ENCODE measurements at places on chromosomes 4 and X.

DNA sequence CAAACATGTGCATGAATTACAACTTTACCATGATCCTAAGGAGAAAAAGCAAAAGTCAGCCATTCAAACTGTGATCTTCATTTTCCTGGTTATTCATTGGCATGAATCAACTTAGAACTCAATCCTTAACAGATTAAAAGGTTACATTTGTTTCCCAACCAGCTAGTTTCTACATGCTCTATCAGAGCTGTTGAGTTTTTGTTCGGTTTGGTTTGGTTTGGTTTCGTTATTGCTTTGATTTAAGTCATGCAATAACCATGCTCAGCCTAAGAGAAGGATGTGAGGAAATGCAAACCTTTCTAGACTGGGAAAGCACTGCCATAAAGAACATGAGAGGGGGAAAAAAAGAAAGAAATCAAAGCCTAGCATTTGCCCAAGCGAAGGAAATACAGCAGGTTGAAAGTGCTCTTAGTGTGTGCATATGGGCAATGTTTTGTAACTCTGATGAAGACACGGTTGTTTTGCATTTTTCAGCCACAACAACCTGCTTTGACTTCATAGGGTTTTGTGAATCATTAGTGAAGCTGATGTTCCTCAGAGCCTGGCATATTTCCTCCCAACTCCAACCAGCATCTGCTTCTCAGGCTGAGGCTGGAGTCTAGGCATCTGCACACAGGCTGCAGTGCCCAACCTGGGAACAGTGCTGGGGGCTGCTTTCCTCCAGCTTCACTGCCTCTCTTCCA, 234.3 kb downstream of the ZNF674 start:
- DNase-seq, result no peak

- no peak for DNase-seq
These were observed 227.6 kb upstream of the PPP1R2C start for GRCh38 chrX:43005561-43005960.

DNA sequence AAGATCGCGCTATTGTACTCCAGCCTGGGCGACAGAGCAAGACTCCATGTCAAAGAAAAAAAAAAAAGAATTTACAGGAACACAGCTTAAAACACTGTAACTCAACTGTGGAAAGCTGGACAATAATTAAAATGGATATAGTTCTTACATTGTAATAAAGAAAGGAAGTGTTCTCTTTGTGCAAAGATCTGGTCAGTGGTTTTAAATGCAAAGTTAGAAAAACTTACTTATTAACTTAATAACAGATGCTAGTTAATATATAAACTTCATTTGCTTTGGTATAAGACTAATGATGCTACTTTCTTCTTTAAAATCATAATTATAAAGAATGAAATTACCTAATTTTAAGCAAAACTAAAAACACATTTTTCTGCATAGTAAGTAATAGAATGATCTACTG, 2024.1 kb upstream of the TENM3 start:
- no peak for DNase-seq

DNA sequence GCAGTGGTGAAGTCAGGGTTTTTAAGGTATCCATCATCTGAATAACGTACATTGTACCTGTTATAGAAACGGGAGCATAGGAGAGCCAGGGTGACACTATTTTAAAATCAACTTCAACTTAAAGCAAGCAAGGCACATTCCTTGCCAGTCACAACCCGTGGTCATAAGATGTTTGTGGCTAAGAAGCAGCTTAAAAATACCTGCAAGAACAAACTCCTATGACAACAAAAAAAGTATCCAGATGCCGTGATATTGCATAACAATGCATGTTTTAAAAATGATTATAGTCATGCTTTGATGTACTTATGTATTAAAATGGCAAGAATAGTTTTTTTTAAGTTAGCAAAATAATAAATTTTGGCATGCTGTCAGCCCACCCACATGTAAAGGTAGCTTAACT, 16.5 kb upstream of the SYNPO2 start:
- DNase-seq, result no peak

GRCh38 chrX:42050345-42050744, 127.0 kb upstream of the CASK start:
- no peak for DNase-seq

- no peak for DNase-seq
These were observed 698.7 kb downstream of the CCSER1 start for GRCh38 chr4:90825849-90826248.

GRCh38 chr4:155774033-155774432, 15.2 kb downstream of the GUCY1B1 start:
- no peak for DNase-seq

GRCh38 chr4:53228036-53228435, 137.8 kb downstream of the SCFD2 start:
- DNase-seq, result no peak

- DNase-seq, result no peak
These were observed 5.9 kb upstream of the HPGD start for GRCh38 chr4:174528226-174528625.

DNA sequence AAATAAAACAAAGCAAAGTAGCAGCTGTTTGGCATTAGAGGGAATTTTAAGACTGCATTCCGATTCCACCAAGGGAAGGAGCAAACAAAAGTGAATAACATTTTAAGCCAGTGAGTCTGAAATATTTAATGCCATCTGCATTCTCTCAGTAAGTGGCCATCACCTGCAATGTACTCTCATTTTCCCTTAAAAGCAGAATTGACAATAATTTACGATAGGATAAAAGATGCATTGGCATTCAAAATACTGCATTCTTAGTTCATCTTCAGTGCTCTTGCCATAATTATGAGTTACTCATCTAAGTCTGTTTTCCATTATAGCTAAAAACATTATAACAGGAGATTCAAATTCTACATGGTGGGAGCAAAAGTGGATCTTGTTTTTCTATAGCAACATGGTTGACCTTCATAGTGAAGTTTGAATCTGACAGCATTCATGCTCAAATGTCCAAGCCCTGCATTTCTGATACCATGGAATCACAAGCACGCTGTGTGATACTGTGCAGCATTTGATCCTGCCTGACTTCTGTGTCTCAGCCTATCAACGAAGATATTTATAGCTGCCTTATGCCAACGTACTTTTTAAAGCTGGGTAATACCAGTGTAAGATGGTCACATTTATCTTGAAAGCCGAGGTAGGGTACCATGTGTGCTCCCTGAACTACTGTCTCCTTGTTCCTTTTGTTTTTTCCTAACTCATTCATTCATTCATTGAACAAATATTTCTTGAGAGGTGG, 355.3 kb upstream of the IGFBP7 start:
- DNase-seq, result no peak

GRCh38 chrX:130264573-130264972, 4.1 kb downstream of the ZNF280C start:
- DNase-seq, result no peak

DNA sequence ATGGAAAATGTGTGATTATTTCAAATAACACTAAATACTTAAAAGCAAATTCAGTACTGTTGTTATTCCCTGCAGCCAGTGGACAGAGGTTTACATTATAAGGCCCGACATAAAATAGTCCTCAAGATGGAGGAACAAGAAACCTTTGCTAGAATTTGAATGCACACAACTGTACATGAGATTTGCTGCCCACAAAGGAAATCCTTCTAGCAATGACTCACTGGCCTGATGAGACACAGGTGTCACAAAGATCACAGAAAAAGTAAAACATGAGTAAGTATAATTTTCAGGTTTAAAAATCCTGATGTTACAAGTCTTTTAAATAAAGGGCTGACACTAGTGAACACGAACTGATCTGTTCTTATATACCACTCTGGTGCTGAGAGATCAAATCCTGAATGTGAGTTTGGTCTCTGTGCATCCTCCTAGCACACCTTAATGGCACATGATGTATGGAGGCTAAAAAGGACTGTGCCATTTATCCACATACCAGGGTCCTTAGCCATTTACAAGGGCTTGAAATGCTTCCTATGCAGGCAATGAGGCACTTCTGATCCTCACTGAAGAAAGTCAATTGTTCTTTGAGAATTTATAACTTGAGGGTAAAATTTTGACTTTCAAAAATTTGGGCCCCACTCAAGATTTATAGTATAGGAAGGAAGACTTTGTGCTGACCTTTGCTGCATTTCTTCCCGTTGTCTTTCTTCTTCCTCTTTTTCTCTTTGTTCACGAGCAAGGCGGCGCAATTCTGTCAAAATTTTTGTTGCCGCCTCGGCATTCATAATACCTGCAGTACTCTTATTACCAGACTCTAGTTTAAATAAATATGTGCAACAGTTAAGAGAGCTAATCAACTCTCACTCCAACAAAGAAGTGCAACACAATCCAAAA, 23.0 kb downstream of the MAP7D3 start:
- DNase-seq, result no peak

GRCh38 chr4:90120037-90120436, 7.2 kb upstream of the CCSER1 start:
- DNase-seq, result no peak

- DNase-seq, result no peak
These were observed 8.0 kb downstream of the HHIP start for GRCh38 chr4:144653781-144654545.

- no peak for DNase-seq
These were observed 548.1 kb downstream of the PACRGL start for GRCh38 chr4:21248331-21248730.

GRCh38 chrX:71623714-71624113, 5.4 kb upstream of the CXCR3 start:
- no peak for DNase-seq

- no peak for DNase-seq
These were observed 20.6 kb downstream of the SLC39A8 start for GRCh38 chr4:102324730-102325129.

- DNase-seq, result no peak
These were observed 24.0 kb downstream of the DOCK11 start for GRCh38 chrX:118519411-118520215.

- DNase-seq, result no peak
These were observed 20.7 kb downstream of the TAPT1 start for GRCh38 chr4:16205298-16206164.

DNA sequence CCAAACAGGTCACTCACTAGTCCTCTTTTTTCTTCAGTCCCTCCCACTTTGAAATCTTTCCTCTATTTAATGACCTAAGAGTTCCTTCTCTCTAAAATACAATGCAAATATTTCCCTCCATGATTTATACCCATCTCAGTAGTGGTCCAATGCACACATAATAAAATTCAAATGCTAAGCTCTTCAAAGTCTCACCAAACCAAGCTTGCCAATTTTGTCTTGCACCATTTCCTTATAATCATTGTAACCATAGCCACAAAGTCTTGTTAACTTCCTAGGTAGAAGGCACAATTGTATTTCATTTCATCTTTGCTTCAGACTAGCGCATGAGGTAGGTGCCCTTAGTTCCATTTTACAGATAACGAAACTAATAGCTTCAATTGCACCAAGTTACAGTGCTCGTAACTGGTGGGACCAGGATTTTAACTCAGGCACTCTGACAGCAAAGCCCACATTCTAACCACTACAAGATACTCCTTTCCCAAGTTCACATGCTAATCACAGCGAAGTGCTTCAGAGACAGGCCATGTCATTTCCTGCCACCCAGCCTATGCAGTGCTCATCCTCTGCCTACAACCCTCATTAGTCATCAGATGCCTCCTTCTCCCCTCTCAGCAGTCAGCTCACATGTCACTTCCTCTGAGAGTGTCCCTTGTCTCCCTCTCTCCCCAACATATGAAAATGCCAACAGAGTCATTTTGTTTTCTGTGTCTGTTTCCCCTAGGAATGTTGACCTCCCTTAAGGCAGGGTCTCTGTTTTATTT, 66.9 kb upstream of the PPARGC1A start:
- DNase-seq, result no peak

- DNase-seq, result no peak
These were observed 365.4 kb upstream of the TECRL start for GRCh38 chr4:64774626-64775025.

DNA sequence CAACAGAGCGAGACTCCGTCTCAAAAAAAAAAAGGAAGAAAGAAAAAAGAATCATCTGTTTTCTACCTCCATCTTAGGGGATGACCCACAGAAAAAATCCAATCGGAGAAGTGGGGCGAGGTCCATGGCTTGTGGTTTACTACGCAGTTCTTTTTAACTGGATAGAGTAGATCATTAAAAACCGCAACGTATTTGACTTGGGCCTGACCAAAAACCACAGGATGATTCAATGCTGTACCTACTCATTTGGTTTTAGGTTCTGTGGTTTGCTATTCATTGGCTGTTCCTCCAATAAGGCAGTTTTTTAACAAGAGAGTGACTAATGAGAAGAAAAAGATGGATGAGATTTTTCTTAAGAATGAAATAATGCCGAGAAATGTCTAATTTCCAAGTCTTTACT, 83.7 kb downstream of the FREM3 start:
- DNase-seq, result no peak

- DNase-seq, result peak; percentile 17
These were observed 753.5 kb downstream of the PDHA2 start for GRCh38 chr4:96593422-96593821.

GRCh38 chr4:154958621-154959358, 177.7 kb downstream of the RBM46 start:
- no peak for DNase-seq

DNA sequence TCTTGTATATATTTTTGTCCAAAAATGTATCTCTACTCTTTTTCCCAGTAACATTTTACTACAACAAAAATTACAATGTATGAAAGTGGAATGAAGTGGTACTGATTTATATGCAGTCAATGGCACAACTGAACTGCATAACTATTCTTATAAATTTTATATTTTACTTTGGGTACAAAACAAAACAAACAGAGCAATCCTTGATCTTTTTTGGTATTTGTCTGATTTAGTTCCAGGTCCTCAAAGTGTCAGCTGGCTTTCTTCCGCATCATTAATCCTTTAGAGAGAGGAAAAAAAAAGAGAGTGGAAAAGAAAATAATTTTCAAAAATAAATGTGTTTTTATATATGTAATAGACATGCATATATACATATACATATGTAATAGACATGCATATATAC, 252.4 kb upstream of the SLIT2 start:
- DNase-seq, result no peak

DNA sequence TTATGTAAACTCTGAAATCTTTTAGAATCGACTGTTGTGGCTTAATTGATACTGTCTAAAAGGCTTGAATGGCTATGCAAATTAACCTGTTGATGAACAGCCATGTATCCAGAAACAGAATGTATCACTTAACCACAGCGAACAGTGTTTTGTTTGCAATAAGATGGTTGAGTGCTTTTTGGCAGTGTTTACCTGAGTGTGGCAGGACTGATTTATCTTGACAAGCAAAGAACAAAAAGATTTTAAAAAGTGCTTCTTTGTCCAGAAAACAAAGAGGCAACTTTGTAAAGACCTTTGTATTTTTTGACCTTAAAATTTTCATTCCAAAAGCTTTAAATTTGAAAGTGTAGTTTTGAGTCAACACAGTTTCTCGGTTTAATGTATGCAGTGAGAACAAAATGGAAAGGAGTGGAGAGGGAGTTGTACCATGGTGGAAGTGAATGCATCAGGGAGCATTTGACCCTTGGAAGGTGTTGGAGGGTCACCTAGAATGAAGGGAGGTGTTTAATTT, 18.0 kb downstream of the ARHGAP10 start:
- no peak for DNase-seq

- no peak for DNase-seq
These were observed 512.3 kb downstream of the CFAP47 start for GRCh38 chrX:36431819-36432218.

DNA sequence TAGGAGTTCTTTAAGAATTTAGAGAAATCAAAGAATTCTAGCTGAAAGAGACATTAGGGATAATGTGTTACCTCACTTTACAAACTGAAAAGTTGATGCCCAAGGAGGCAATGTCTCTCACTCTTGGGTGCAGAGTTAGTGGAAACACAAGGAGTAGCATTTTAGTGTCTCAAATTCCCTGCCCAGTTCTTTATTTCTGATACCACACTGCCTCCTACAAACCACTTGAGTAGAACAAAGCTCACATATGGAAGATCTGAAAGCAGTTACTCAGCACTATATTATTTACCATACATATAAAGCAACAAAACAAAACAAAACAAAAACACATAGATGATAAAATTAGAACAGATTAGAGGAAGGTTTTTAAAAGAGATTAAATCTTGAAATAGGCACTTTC, 124.2 kb downstream of the REELD1 start:
- no peak for DNase-seq
